GM20000 (cell line): ENCODE measurements at places on chromosomes 1 and 21.

GRCh38 chr1:40795811-40796586, 12.4 kb downstream of the KCNQ4 start:
- no peak for DNase-seq

GRCh38 chr1:164673584-164674214, 114.7 kb downstream of the PBX1 start:
- DNase-seq = no peak

GRCh38 chr1:194184974-194185373, 998.6 kb upstream of the B3GALT2 start:
- DNase-seq = no peak

DNA sequence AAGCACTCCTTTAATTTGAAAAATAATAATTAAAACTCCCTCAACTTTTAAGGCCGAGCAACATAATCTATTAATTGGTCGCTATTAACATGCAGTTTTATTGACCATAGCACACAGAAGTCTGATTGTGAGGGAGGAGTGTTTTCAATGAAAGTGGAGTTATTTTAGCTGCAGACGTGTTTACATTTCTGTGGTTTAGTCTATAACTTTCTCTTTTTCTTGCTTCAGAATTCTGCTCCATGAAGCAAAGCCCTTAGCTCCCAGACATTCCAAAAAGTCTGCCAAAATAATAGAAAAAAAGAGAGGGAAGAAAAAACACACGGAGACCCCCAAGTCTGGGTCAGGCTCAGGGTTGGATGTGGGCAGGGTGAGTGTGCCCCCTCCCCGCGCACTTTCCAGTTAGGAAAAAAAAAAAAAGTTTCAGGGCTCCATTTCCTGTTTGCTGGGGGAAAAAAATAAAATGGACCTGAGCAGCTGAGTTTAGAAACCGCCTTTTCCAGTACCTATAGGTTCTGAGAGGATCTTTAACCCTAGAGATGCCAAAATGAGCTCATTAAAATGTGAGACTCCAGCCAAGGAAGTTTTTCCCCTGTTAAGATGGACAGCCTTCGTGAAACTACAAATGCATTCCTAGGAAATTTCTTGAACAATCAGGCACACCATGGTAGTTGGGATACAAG, 143.7 kb upstream of the ETS2 start:
- no peak for DNase-seq

DNA sequence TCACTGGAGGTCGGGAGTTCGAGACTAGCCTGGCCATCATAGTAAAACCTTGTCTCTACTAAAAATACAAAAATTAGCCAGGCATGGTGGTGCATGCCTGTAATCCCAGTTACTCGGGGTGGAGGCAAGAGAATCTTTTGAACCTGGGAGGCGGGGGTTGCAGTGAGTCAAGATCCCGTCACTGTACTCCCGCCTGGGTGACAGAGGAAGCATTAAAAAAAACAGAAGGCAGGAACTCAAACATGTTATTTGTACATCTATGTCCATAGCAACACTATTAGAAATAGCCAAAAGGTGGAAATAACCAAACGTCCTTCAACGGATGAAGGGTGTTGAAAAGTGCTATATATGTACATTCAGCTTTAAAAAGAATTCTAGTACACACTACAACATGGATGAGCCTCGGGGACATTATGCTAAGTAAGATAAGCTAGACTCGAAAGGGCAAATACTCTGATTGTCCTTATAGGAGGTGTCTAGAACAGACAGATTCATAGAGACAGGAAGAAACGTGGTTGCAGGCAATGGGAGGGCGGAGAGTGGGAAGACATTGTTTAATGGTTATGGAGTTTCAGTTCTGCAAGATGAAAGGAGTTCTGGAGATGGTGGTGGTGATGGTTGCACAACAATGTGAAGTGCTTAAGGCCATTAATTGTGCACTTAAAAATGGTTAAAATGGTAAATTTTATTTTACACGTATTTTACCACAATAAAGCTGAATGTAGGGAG, 19.2 kb downstream of the NLRP3 start:
- DNase-seq = no peak

GRCh38 chr1:172497230-172497629, 35.7 kb upstream of the SUCO start:
- no peak for DNase-seq

- DNase-seq = no peak
Observed at GRCh38 chr1:157982136-157982535, 11.3 kb upstream of the KIRREL1 start.
